ENCODE measurements at places on chromosomes 2 and 18.

- DNase-seq, result no peak
Measured at GRCh38 chr2:10987861-10988260, 76.1 kb downstream of the KCNF1 start.

- DNase-seq, result no peak
Measured at GRCh38 chr2:222452422-222452950, 28.1 kb downstream of the SGPP2 start.

- DNase-seq, result no peak
Measured at GRCh38 chr2:168378960-168379669, 77.0 kb upstream of the CERS6 start.

GRCh38 chr2:25369876-25370275, 28.2 kb upstream of the DNMT3A start:
- no peak for DNase-seq

- no peak for DNase-seq
Measured at GRCh38 chr2:8487461-8487932, 194.4 kb upstream of the ID2 start.

DNA sequence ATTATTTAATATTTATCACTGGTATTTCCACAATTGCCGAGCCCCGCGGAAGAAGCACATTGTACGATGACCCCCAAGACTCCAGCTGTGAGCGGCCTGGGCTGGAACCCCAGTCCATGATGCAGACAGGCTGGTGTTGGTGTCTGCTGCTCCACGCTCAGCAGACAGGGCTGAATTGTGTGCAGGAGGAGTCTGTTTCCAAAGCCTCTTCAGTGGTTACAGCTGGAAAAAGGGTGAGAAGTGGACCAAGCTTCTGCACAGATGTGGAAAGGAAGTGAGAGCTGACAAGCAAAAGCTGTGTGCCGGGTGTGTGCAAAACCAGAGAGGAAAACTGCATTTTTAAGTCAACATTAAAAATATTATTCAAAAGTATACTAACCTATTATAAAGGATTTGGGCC, 500.4 kb downstream of the GALR1 start:
- no peak for DNase-seq

DNA sequence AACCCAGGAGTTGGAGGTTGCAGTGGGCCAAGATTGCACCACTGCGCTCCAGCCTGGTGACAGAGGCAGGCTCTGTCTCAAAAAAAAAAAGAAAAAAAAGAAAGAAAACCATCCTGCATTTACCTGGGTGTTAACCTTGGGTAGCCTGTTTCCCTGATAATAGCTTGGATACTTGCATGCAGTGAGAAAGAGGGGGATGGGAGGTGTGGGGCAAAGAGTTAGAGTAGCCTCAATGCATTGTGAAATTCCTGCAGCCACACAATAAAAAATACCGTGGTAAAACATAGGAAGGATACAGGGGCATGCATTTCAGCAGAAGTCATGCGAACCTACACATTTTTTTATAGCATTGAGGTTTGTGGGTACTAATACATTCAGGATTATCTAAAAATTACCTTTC, 76.6 kb upstream of the ZNF516 start:
- no peak for DNase-seq

DNA sequence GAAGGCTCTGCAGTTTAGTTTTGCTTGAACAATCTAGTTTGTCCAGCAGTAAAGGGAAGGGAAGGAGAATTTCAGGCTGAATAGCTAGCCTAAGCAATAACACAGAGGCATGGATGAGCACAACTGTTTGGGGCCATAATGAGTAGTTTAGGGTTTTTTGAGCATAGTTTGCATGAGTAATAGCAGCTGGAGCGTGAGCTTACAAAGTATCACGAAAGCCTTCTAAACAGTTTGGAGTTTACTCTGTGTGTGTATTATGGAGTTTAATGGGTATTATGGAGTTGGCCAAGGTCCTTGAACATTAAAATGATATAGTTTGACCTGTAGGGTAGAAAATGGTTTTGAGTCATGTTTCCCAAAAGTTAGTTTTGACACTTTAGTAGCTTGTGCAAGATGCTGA, 782.3 kb downstream of the ERBB4 start:
- no peak for DNase-seq

DNA sequence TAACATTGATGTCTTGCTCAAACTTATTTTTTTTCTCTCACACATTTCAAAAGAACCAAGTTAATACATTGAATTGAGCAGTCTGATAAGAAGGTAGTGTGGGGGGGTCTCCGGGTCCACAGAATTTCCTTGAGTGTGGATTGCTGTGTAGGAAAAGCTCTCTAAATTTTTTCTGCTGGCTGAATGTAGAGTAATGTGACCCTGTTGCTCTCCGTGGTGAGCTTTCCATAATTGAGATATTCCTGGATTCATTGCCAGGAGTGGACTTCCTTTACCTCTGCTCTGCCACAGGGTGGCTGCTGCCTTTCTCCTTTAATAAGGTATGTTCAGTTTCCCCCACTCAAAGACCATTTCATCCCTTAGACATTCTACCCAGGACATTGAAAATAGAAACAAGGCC, 50.9 kb downstream of the PKP4 start:
- no peak for DNase-seq

GRCh38 chr2:171157109-171157500, 3.6 kb downstream of the TLK1 start:
- DNase-seq, result no peak

DNA sequence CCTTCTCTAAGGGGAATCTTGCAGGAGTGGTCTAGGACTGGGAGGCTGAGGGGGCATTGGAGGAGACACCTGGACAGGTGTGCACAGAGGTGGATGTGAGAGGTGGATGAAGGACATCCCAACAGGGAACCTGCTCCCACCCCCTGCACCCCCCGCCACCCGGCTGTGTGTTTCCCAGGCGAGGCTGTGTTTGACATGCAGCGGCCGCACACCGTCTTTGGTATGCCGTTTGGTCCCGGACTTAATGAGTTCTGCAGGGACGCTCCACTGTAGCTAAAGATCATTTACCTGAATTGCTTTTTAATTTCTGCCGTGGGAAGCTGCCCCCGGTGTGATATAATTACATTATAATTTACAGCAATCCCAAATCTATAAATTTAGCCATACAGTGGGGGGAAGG, 87.3 kb downstream of the GLI2 start:
- DNase-seq, result no peak

- no peak for DNase-seq
Measured at GRCh38 chr2:12027136-12027535, 280.7 kb downstream of the LPIN1 start.
